NCI-H460 (cell line): ENCODE measurements at places on chromosomes 6 and 20. TPM values are rescaled to one million over a fixed set of nuclear protein-coding genes. Genes with fewer than 3 reads are reported as not detected.

Gene ADGRF1
- total RNA-seq = not detected in 2 replicates

Gene KCNQ5
- total RNA-seq = 0.84 TPM in 2 replicates

DNA sequence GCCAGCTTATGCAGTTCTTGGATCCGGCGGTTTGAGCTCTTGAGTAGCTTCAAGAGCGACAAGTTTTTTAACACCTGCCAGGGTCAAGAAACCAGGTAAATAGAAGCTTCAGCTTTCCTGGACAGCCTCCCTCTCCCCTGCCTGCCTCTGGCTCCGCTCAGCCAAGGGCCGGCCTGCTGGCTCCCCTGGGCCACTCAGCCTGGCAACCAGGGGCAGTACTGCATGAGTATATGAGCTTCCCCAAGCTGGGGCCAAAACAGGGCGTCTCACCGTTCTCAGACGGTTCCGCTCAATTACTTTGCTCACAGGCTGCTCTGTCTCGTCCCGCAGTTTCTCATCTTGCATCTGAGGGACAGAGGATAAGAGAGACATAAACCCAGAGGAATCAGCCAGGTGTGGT lies 856 bp downstream of the TP53TG5 start:
- DNase-seq = no peak

GRCh38 chr20:46352370-46352938 lies 44.2 kb upstream of the CDH22 start:
- no peak for DNase-seq

Gene PSORS1C1
- 0.09 and 0.37 TPM in 2 replicates for total RNA-seq

GRCh38 chr6:149074832-149075258 lies 242.7 kb upstream of the TAB2 start:
- DNase-seq = no peak
